ENCODE measurements at places on chromosomes 6 and 20.

DNA sequence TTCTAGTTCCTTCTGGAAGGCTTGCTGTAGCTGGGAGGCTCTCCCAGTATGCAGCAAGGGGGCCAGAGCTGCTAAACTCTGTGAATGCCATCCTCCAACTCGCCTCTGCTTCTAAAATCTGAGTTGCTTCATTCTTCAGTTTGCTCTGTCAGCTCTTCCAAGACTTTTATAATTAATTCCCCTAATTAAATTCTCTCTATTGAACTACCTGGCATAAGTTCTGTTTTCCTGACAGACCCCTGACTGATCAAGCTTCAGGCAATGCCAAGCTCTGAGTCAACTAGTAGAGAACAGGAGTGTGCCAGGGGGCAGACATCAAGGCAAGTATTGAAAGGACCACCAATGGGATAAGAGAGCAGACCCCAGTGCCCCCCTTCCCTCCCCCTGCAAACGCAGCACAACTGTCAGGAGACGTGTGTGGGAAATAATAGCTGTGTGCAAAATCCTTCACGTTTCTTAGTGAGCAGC is 109.3 kb upstream of the TAB2 start:
- no peak for DNase-seq

DNA sequence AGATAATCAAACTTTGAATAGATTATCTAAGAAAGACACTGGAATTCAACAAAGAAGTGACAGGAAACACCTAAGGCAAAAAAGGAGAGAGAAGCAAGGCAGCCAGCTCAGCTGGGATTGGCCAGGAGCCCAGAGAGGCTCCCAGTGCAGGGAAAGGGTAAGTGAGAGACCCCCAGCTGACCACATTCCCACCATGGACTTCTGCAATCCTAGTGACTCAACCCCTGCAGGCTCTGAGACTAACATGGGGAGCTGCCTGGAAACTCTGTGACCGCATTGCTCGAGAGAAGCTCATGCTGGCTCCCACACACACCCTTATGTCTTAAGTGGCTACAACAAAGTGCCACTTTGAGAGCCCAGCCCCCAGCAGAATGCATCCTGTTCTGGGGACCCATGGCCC is 215.1 kb downstream of the PACRG start:
- peak; percentile 11 for DNase-seq

DNA sequence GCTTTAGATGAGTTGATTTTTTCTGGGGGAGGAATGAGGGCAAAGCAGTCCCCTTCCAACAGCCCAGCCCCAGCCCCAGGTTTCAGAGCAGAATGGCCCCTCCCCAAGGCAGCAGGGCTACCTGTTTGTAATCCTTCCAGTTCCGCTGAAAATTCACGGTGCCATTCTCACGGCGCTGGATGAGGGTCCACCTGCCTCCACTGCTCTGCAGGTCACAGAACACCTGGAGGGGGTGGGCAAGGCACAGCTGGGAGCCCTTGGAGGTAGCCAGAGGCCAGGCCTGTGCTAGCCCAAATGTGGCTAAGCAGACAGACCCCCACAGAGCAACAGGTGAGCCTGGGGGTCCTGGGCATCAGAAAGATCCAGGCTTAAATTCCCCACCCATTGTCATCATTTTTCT is 36.5 kb downstream of the ANGPT4 start:
- DNase-seq = no peak

DNA sequence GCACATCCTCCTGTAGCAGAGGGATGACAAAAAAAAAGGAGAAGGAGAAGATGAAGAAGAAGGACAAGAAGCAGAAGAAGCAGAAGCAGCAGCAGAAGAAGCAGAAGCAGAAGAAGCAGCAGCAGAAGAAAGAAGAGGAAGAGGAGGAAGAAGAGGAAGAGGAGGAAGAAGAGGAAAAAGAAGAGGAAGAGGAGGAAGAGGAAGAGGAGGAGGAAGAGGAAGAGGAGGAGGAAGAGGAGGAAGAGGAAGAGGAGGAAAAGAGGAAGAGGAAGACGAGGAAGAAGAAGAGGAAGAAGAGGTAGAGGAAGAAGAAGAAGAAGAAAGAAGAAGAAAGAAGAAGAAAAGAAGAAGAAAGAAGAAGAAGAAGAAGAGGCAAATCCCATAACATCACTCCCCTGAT is 35.0 kb upstream of the AHI1 start:
- no peak for DNase-seq

DNA sequence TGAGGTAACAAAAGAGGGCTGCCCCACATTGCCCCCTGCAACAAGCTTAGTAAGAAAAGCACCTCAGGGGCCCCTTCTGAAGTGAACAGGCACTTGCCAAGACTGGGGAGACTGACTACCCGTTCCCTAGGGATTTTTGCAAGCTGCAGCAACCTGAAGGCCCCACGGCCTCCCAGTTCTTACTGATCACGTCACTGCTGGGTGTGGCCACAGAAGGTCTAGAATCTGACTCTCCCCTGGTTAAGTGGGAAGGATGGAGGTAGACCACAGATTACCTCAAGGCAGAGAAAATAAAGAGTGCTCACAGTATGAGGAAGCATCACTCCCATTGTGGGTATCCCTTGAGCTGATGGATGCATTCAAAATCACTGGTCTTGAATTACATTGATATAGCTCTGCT is 201.5 kb upstream of the KCNQ5 start:
- DNase-seq = no peak

GRCh38 chr6:80733641-80734040 is 627.2 kb downstream of the BCKDHB start:
- no peak for DNase-seq

GRCh38 chr6:46453741-46454316 is 37.4 kb downstream of the RCAN2 start:
- no peak for DNase-seq

GRCh38 chr20:3082306-3082951 is 2.1 kb downstream of the AVP start:
- DNase-seq = no peak

DNA sequence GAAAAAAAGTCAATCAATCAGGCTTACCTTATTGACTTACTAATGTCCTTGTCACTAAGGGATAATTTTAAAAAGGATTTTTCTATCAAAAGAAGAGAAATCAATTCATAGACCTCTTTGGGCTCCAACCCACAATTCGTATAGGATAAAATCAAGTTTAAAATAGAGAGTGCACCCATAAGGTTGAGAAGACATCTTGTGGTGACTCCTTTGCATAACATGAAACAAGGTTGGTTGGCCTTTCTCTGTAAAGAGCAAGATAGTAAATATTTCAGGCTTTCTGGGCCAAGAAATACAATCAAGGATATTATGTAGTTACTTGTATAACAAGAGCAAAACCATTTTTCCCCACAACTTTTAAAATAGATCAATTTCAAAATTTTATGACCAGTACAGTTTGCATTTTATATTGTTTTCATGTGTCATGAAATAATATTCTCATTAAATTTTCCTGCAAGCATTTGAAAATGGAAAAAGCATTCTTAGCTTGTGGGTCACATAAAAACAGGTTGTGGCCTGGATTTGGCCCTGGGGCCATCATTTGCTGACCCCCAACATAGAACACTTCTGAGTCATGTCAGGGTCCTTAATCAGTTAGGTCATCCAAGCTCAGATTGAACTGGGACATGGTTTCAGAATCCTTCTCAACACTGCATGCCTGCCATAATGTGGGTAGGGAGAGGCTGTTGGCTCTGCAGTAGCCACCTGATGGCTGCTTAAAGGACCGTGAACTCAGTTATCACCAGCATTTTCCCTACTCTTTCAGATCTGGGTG is 76.7 kb downstream of the MYB start:
- DNase-seq = no peak

DNA sequence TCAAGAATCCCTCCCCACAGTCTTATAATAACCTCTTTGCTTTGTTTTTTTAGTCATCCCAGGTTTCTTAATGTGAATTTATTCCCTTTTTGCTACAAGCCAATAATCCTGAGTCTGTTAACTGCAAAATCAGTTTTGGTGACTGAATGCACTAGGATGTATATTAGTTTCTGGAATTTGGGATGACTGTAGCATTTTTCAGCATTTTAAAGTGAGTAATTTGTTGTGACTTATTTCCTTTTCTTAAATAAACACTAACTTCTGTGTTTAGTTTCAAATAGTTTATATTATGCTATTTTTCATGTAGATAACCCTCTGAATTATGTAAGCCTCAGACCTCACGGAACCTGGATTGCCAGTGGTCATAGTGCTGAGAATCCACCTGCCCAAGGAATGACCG is 5.5 kb downstream of the CST1 start:
- DNase-seq = no peak

- peak; percentile 20 for DNase-seq
Measured at GRCh38 chr20:37711001-37711400, 17.2 kb downstream of the CTNNBL1 start.

- no peak for DNase-seq
Measured at GRCh38 chr20:40081653-40082052, 607.4 kb downstream of the MAFB start.

- DNase-seq = peak; percentile 62
Measured at GRCh38 chr6:38773338-38773737, 58.2 kb downstream of the DNAH8 start.

DNA sequence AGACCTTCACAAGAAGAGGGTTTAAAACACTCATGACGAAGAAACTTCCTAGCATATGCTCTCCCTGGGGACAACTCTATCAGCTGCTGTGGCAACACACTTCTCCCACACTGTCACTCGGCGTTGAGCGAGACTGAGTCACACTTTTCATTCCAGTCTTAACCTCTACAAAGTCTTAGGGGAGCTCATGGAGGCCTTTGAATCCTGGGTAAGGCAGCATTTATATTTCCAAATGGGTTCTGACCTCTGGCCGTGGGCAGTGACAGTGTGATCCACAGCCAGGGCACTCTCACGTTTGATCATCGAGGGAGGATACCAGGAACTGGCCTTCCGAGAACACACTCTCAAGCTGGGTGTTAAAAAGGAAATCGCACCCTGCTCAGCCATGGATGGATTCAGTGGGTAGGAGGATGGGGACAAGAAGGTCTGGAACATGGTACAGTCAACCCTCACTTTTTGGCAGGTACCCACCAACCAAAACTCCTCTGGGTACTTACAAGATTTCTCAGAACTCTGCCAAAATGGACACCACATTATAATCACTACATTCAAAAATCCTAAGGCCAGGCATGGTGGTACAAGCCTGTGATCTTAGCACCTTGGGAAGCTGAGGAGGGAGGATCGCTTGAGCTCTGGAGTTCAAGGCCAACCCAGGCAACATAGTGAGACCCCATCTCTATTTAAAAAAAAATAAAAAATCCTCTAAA is 19.6 kb downstream of the RRBP1 start:
- no peak for DNase-seq

DNA sequence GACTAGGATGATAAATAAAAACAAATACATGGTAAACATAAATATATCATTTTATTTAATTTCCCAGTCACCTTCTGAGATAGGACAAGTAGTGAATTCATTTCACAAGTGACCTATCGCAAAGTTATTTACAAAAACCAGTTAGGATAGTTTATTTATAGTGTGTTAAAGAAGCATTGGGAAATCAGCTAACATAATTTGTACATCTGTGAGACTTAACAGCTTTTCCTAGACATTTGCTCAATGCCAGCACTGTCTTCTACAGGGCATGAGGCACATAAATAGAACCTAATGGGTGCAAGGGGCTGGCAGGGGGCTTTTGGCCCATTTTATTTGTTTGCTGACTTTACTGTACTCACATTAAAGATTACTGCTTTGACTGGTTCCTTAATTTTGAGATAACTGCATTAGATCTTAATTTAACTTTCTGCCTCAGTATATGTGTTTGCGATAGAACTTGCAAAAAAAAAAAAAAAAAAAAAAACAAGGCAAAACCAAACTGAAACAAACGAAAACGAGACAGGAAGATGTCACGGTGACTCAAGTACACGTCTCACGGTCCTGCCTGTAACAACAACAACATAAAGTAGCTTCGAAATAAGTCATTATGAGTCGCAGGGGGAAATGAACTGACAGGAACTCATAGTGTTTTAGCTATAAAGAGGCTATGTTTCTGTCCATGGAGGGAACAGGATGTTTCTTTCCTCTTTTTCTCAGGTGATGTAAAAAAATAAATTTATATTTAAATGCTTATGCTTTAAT is 133.7 kb upstream of the GMDS start:
- DNase-seq = no peak

GRCh38 chr20:53087037-53087777 is 115.0 kb downstream of the TSHZ2 start:
- DNase-seq = no peak

GRCh38 chr6:22737331-22737730 is 168.0 kb downstream of the HDGFL1 start:
- DNase-seq = peak; percentile 86

DNA sequence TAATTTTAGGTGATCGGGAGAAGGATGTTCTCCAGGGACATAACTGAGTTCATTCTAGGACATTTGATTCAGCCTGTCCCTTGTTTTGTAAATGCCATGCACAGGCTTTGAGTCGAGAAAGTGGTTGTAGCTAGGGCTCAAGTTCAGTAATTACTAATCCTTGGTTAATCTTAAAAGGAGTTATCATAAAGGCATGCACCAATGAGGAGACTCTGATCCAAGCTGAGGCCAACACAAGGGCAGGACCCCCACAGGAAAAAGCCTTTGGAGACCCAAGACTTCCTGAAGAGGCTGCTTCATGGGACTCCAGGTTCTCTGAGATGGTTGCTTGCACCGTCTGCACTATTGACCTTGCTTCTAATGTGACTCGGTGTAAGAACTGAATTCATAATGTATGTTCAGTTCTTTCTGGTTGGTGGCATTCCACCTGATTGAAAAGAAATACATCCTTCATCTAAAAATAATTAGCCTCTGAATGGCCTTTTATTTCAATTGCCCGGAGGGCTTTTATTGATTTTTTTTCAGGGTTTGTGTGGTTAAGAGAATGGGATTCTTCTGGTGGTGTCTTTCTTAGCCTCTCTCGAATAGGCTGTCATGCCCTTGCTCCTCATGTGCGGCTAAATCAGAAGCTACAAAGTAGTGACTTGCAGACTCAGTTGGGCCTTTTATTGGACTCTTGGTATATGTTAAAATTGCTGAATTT is 201.7 kb upstream of the PLCB4 start:
- DNase-seq = no peak
